ENCODE measurements at places on chromosomes 16 and 17.

DNA sequence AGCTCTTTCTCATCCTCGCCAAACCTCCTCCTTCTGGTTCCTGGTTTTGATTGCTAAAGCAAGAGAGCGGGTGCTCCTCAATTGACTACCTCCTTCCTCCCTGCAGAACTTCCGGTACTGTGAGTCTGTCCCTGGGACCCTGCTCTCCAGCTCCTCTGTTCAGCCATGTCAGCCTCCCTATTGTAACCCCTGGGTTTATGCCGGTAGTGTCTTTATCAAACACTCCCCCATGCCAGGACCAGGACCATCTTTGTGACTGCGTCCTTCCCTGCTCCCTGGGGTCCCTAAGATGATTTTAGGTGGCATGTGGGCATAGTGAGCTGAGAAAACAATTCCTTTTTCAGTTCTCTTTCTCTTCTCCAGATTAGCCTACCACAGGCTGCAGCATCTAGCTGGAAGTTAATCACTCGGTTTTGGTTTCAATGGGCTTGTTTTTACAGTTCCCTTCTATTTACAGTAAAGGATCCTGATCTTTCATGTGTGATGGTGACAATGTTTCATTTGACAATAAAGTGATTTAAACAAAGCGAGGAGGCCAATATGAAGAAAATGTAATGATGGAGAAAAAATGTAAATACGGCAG is 27.7 kb upstream of the IL21R start:
- peak; percentile 58 for DNase-seq

DNA sequence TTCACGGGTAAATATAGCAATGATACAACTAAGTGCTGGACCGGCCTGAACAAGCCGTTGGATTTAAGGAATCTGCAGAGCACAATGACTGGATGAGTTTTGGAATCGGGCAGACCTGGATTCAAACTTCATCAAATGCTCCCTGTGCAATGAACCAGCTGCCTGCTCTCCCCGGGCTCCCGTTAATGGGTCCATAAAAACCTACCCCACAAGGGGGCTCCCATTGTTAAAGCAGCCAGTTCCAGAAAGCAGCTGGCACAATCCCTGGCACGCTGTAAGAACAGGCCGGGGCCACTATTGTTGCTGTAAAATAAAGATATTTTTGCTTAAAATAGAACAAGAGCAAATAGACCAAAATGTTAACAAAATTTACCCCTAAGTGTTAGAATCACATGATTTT is 131.9 kb downstream of the C16orf95 start:
- no peak for DNase-seq

GRCh38 chr16:2455081-2455845 is 4.6 kb upstream of the TEDC2 start:
- no peak for DNase-seq

DNA sequence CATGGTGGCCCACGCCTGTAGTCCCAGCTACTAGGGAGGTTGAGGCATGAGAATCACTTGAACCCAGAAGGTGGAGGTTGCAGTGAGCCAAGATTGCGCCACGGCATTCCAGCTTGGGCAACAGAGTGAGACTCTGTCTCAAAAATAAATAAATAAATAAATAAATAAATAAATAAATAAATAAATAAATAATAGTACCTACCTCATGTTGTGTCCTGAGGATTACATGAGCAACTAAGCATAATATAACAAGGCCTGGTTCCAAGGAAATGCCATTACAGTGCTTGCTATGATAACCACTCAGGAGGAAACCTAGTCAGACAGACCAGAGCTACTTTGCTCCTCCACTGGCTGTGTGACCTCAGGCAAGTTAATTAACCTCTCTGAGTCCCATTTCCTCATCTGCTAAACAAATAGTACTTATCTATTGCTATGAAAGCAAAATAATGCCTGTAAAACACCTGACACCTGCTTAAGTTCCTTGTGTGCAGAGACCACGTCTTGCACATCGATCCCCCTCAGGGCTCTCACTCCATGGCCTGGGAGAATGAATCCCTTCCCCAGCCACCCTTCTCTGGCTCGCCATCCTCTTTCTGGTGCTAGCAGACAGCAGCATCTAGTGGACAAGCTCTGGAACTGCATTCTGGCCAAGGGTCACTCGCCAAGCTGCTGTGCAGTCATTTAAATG is 7.5 kb downstream of the EPOP start:
- peak; percentile 78 for DNase-seq

GRCh38 chr17:82204831-82205719 is 7.6 kb downstream of the CCDC57 start:
- DNase-seq: no peak

DNA sequence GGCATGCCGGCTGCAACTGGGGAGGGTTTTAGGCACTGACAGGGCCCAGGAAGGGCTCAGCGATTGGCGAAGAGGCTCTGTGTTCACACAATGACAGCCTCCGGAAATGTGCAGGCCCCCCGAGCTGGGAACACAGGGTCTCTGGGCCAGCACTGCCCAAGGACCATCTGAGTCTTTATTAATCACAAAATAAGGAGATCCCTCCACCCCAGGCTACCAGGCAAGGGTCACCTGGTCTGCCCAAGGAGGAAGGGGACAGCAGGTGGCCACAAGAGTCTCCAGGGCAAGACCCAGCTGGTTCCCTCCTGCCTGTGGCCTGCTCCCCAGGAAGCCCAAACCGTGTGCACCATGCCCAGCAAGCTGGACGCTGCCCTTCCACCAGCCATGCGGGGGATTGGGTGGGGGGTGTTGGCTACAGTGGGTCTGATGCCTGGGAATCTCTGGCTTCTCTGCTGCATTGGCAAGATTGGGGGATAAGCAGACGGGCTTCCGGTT is 52.1 kb upstream of the TNRC6C start:
- DNase-seq: no peak

DNA sequence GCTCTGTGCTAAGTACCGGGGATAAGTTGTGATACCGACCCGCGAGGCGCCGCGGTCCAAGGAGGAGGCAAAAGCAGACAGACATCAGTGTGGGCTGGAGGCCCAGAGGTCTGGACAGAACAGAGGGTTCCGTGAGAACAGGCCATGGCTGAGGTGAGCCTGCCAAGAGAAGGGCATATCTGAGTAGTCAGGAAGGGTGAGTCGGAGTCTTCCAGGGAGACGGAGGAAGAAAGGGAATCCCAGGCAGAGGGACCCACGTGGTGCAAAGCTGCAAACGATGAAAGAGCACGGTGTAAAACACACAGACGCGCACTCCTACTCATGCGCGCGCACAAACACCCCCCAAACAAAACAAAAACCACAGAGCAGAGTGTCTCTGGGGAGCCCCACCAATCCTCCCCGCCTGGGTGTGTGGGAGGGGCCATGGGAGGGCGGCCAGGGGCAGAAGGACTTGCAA is 18.1 kb downstream of the RHBDL3 start:
- DNase-seq: no peak

DNA sequence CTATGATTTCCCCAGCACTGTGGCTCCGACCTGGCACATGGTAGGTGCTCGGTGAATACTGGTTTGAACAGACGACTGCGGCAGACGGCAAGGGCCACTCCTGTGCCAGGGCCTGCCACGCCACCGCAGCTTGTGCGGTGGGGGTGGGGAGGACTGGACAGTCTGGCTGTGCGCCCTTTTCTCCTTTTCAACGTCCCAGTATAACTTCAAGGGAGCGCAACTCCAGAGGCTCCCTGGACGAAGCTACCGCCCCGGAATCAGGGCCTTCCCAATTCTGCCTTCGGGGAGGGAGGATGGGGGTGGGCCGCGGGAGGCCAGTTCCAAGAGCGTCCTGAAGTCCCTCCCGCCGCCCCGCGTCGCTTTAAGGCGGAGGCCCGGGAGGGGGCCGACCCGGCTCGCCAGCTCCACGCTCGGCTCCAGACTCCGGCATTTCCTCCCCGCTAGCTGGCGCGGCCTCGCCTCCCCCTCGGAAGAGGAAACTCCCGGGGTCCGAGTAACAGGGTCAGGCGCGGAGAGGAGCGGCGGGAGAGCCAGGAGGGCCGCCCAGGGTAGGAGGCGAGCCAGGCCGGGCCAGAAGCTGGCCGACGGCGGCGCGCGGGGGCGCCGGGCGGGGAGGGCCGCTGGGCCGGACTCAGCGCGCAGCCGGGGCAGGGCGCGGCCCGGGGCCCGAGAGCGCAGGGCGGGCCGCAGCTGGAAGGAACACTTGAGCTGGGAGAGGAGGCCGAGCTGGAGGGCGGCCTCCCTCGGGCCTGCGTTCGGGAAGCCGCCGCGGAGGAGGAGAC is at the start of gene ITPRIPL2:
ITPRIPL2 (plus strand) TSS at position 388 of the 782 bp plus-strand sequence. CDS start 498 bp downstream, outside the sequence.
- no peak for DNase-seq

- DNase-seq: no peak
These were observed 10.2 kb upstream of the EIF1 start for GRCh38 chr17:41678411-41678906.

DNA sequence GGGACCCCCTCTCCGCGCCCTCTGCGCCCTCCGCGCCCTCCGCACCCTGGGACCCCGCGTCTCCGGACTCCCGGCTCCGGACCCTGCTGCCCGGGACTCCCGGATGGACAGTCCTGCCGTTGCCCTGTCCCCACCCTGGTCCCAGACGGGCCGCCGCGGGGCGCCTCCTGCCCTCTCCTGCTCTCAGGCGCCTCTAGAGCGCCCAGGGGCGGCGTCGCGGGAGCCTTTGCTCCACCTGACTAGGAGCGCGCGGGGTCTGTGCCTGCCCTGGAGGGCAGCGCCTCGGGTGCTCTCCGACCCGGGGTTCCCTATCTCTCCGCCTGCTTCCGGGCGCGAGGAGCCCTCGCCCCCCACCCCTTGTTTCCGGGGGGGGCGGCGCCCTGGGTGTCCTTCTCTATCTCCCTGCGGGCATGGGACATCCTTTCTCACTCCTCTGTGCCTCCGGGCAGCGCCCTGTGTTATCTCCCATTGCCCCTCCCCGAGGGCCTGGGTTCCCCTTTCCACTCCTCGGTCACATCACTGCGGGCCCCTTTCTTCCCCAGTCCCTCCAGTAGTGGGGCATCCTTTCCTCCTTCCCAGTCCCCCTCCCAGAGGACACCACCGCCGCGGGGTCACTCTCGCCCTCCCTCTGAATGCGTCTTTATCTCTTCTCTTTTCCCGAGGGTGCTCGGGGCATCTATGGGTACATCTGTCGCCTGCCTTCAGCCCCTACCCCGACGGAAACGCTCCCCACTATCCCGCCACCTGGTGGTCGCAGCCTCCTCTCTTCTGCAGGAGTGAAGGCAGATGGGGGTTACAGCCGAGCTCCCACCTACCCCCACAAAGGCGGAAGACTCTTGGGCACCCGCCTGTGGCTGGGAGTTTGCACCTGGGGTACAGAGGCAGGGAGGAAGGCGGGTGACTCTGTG is 875 bp downstream of the PRKCB start:
- DNase-seq: peak; percentile 75

DNA sequence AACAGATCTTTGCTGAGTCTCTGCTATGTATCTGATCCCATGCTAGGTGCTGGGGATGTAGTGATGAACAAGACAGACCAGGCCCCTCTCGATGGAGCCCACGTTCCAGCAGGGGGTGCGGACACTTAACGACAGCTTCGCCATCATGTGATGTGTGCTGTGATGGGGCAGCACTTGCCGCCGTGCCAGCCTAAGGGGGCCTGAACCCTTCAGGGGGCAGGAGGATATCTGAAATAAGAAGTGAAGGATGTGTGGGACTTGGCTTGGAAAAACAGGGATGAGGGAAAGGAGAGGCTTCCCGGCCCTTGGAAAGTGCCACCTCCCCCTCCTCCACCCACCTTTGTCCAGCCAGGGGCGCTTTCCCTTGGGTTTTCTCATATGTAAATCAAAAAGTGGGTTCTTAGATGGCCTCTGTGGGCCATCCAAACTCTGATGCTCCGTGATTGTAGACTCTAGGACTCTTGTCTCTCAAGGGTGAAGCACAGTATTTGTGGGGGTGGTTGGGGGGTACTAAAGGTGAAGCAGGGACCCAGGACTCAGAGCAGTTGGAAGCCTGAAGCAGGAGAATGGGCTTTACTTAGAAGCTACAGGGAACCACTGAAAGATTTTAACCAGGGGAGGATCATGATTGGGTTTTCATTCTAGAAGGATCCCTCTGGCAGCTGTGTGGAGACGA is 4.0 kb upstream of the DLX3 start:
- DNase-seq: no peak

- DNase-seq: peak; percentile 80
These were observed 542 bp downstream of the CBX4 start for GRCh38 chr17:79838522-79839274.

DNA sequence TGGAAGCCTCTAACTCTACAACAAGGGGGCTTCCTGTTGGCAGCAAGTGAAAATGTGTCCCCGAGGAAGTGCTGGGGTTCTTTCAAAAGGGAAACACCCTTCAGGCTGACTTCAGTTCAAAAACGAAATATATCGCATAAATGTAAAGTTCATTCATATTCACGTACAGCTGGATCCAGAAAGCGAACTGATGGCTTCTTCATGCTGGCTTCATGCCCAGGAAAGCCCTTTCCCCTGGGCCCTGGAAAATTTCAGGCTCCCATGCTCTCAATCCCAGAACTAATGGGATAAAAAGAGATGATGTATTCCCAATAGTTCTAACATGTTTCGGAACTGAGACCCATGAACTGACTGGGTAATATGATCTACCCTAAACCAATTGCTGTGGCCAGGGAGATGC is 104.7 kb upstream of the CDH13 start:
- no peak for DNase-seq

DNA sequence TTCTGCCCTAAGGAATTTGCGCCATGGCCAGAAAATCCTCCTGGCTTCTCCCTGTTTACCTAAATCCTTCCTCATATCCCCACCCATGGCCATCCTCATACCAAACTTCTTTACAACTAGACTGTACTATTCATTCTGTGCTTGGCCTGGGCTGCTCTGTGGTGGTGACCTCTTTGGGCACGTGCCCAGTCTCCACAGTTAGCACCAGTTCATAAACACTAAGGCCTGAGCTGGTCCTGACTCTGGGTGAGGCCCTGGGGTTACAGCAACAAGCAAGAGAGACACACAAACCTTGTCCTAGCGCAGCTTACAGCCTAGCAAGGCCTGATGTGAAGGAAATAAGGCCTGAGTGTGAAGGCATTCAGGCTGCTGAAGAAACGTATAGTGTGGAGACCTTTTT is 3.1 kb upstream of the ATXN7L3 start:
- no peak for DNase-seq

- DNase-seq: no peak
These were observed 14.9 kb downstream of the ENPP7 start for GRCh38 chr17:79745641-79746105.

DNA sequence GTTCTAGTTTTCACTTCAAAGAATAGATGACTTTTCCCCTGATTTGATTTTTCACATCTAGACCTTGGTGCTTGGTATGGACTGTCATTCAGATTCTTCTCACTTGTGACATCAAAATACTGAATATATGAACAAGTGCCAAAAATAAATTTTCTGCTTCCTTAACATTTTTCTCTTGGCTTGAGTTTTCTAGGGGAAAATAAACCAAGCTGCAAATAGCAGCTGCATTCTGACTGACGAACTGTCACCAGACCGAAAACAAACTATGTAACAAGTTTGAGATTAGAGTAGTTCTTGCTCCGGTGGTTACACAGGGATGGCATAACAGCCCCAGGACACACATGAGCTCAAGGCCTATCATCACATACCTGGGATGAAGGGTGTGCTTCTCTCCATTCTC is 345.7 kb downstream of the CNTNAP4 start:
- DNase-seq: no peak

Measured in OCI-LY7 (cell line).